Iris pigment epithelial cell (primary cell): ENCODE measurements at places on chromosomes 6 and 20.

GRCh38 chr6:6629402-6629801 is 40.9 kb downstream of the LY86 start:
- peak; percentile 7 for DNase-seq

GRCh38 chr6:53894091-53894490 is 99.3 kb downstream of the LRRC1 start:
- DNase-seq: peak; percentile 54

DNA sequence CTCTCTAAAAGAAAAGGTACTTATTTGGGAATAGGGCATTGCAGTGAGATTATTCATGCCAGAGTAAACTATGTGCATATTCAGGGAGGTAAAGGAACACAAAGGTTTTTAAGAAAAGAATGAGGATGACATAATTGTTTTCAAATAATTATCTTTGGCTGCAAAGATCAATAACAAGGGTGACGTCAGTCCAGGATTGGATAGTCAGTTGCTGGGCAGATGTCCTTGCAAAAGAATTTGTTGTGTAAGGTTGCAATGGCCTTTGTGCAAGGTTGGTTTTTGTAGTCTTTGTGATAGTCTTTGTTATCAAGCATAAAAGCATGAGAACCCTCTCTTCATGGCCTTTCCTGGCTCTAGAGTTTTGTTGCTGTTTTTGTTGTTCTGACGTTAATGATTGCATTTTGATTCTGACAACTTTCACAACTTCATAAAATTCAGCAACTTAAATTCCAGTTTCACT is 17.7 kb downstream of the LOC128125822 start:
- no peak for DNase-seq

GRCh38 chr6:29809249-29809648 is 18.4 kb upstream of the HLA-G start:
- no peak for DNase-seq

DNA sequence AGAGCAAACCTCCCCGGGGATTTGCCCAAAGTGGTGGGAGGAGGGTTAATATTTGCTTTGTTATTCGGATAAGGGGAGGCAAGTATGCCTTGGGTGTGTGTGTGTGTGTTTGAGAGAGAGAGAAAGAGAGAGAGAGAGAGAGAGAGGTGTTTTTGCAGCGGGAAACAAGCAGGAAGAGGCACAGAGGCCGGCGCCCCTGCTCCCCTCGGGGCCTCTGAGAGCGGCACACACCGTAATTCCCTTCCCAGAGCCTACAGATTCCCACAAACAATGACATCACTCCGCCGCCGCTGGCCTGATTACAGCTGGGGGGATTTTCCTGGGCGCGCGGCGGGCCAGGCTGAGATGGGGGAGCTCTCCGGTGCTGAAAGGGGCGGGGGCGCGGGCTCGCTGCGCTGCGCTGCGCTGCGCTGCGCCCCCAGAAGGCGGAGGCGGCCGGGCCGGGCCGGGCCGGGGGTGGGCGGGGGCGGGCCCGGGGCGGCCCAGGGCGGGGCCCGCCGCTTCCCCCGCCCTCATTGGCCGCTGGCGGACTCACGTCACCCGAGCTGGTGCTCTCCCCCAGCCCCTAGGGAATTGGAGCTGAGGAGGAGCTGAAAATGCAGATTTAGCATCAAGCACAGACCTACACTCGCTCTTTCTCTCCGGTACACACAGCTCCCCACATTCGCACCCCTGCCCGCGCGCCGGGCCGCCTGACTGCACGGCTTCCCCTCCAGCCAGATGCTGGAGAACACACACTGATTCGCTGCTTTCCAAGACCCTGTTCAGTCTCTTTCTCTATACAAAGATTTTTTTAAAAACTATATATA is at the start of gene PCSK2:
Gene PCSK2 (plus strand): TSS at position 631 of the 809 bp plus-strand sequence. CDS start 266 bp downstream, outside the sequence.
- DNase-seq: peak; percentile 42

DNA sequence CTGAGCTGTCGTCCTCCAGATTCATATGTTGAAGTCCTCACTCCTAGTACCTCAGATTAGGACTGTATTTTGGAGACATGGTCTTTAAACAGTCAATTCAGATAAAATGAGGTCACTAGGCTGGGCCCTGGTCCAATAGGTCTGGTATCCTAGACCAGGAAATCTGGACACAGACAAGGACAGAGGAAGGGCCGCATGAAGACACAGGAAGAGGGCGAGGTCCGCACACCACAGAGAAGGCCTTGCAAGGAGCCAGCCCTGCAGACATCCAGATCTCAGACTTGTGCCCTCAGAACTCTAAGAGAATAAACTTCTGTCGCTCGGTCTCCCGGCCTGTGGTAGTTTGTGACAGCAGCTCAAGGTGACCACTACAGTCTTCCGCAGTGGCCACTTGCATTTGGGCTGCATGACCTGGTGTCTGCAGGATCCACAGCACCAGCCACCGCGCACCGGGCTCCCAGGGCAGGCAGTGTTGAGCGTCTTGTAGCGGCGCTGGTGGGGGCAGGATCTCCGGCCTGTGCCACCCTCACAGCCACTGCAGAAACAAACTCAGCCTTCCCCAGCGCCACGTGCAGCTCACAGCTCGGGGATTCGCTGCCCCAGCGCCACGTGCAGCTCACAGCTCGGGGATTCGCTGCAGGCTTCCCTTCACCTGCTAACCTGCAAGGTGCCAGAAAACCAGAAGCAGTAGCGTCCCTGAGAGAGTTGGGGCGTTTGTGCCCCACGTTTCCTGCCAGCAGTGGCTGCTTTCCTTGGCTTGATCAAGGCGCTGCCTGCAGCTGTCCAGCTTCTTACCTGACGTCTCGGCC is 6.0 kb upstream of the RBM38 start:
- DNase-seq: no peak

- DNase-seq: peak; percentile 85
Measured at GRCh38 chr6:21840428-21840827, 246.9 kb downstream of the SOX4 start.

DNA sequence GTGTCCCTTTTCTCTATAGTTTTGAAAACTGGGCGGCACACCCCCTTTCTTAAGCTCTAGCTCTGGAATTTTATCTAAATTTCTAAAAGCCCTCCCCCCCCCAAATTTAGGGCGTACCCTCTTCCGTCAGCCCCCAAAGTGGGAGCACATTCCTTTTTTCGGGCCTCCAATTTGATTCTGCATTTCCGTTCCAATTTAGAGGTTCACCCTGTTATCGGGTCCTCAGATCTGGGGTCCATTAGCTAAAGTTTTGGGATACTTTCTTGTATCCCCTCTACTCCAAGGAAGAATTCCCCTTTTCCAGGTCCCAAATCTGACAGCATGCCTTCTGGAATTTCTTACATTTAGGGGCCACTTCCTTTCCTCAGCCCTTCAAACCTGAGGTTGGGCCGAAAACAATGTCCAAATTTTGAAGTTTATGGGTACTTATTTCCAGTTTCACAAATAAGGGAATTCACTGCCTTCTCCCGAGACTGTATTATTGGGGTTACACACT is 796 bp downstream of the PHF20 start:
- DNase-seq: no peak

GRCh38 chr6:47420394-47421371 is 56.9 kb upstream of the CD2AP start:
- DNase-seq: peak; percentile 42

GRCh38 chr6:43509984-43510826 is at the start of gene LRRC73:
Gene LRRC73, minus strand, starts transcription at chr6:43510346. Its CDS starts 561 bp downstream, at chr6:43509785.
- peak; percentile 75 for DNase-seq

- DNase-seq: no peak
Measured at GRCh38 chr6:138246650-138247440, 28.6 kb upstream of the PBOV1 start.

- peak; percentile 97 for DNase-seq
Measured at GRCh38 chr6:4320860-4321259, 185.5 kb upstream of the ECI2 start.

DNA sequence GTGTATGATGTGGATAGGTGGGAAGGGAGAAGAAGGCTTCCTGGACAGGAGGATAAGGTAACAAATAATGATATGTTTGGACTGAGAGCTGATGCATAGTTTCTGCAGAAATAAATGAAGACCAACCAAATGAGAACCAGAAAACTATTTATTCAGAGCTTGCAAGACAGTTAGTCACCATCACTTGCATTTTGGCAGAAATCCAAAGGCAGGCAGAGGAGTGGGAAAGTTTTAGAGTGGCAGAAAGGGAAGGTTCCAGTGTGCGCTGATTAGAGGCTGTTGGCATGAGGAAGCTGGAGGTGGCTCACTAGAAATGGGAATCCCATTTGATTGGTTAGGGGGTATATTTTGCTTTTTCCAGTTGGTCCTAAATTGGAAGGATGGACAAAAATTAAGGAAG is 13.0 kb upstream of the F13A1 start:
- peak; percentile 2 for DNase-seq

- DNase-seq: no peak
Measured at GRCh38 chr6:166465003-166465399, 82.3 kb upstream of the MPC1 start.

GRCh38 chr6:20841806-20842205 is 307.5 kb downstream of the CDKAL1 start:
- no peak for DNase-seq

DNA sequence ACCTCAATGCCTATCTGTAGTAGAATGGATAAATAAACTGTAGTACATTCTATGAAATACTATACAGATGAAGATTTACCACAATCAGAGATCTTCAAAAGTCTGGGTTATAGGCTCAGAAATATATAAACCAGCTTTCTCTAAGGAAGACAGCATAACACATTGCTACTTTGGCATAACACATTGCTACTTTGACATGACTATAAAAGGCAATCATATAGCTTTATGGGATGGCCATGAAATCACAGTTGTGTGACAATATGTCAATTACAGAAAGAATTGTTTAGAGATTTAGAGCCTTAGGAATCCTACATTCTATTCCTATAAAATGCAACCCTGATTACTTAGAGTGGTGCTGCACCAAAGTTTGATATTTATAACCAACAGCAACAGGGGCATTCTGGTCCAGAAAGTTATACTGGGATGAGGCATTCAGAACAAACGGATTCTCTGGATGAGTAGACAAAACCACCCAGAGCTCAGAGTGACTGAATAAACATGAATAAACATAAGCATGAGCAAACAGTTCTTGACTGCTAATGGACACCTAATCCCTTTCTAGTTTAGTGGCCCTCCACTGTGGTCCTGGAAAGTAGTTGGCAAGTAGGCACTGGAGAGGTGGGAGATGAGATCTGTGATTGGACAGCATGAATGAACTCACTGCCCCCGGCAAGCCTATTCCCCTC is 12.0 kb downstream of the TTI1 start:
- peak; percentile 64 for DNase-seq
